Nephron progenitor cell (in vitro differentiated cells): ENCODE measurements at places on chromosomes 13 and 19.

DNA sequence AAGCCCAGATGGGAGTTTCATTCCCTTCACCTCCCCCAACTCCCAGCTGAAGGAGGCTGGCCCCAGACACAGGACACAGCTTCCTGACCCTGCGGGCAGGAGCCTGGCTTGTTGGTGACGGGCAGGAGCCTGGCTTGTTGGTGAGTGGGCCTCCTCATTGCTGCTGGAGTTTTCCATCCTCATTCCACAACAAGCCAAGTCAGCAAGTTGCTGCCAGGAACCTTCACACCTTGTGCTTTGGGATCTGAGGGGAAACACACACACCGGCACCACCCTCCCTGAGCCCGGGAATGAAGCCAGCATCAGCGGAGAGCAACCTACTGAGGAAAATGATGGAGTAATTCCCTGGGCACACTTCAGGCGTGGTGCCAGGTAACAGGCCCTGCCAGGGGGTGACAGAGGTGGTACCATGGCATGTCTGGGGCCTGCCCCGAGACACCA is 74.9 kb downstream of the ALOX5AP start:
- DNase-seq: no peak

DNA sequence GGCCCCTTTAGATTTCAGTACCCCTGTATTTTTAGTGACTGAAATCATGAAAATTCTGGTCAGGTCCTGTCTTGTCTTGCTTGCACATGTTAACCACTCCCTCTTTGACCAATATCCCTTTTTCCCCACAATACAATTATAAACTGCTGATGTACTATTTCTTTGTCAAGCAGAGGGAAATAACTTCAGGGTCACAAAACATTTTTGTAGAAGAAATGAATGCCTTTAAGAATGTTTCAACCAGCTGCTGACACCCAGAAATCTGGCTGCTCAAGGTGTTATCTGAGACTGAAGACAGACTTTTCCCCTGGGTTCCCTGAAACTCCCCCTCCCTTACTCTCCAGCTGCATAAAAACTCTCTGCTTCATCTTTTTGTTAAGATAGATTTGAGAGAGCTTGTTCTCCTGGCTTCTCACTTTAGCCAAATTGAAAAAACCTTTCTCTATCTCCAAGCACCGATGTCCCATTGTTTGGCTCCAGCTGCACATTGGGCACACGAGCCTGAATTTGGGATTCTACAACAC is 18.4 kb upstream of the ACOD1 start:
- no peak for DNase-seq

DNA sequence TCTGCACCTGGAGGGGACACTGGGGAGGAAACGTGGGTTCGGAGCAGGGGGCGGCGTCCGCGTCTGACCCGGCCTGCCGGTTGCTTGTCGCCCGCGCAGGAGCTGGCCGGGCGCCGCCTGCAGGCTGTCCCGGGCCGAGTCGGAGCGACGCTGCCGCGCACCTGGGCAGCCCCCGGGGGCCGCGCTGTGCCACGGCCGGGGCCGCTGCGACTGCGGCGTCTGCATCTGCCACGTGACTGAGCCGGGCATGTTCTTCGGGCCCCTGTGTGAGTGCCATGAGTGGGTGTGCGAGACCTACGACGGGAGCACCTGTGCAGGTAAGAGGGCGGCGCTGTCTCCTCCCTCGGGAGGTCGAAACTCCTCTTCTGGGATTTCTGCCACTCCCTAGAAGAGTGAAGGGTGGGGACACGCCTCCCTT is 1.3 kb downstream of the ITGBL1 start:
- DNase-seq: no peak

DNA sequence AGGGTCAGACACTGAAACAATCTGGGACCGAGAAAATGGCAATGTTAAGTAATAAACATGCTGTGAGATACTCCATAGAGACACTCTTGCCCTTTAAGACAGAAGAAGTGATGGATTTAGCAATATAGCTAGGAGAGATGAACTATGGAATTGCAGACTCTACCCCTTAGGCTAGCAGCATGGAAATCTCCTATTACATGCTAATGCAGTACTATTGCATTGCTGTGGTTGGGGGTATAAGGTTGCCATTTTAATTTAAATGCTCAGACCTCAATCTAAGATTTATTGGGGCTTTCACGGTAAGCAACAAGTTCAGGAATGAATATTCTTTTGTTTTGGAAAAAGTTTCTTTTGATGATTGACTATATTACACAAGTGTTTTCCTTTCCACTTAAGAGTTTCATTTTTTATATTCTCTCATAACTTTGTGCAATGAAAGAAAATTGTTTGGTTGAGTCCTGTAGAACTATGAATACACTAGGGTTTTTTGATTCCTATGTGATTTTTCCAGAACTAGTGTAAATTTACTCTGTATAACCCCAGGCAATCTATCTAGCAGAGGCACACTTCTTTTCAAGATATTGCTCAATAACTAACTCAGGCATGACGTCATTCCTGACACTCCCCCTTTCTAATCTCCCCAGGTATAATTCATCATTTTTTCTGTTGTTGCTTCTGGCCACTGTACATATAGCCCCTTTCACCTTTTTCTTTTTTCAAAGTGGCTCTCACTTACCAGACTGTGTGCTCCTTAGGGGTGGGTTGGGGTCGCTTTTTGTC is 394.7 kb upstream of the KLF12 start:
- no peak for DNase-seq

GRCh38 chr13:108525827-108526226 is 103.6 kb upstream of the MYO16 start:
- no peak for DNase-seq

GRCh38 chr13:101433895-101434294 is 17.6 kb upstream of the NALCN start:
- DNase-seq: no peak

GRCh38 chr19:57907394-57907793 is 9.0 kb downstream of the ZNF417 start:
- DNase-seq: no peak

- DNase-seq: no peak
Observed at GRCh38 chr13:24207841-24208667, 47.5 kb downstream of the SPATA13 start.

DNA sequence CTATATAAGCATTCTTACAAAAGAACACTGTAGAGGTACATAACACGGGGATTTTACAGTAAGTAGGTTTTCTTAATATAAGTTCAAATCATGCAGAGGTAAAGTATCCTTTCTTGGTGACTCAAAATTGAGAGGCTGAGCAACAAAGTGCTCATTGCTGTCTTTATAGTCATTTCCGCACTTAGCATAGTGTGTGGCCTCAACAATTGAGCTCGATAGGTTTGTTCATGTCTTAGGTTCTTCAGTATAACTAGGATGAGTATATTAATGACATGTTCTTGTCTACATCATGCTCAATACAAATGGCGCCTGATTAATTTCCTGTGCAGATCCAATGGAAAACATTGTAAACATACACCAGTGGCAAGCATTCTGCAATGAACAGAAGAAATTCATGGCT is 1.4 kb downstream of the WDFY2 start:
- no peak for DNase-seq

DNA sequence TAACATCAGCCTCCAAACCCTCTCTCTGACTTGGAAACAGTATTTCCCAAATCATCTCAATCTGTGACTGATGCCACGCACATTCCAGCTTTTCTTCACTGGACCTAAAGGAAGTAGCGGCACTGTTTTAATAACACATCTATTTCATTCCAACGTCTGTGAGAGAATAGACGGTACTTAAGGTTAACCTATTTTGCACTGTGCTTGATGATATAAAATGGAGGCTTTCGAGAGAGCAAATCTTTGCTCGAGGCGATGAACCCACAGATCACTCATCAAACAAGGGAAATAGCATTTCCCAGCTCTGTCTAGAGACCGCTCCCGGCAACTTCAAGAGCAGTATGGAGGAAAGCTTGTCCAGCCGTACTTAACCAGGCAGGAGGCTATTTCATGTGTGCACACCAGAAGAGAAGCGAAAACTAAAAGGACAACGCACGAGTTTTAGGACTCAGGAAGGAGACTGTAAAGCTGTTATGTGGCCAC is 2.9 kb downstream of the UBL3 start:
- peak; percentile 14 for DNase-seq

DNA sequence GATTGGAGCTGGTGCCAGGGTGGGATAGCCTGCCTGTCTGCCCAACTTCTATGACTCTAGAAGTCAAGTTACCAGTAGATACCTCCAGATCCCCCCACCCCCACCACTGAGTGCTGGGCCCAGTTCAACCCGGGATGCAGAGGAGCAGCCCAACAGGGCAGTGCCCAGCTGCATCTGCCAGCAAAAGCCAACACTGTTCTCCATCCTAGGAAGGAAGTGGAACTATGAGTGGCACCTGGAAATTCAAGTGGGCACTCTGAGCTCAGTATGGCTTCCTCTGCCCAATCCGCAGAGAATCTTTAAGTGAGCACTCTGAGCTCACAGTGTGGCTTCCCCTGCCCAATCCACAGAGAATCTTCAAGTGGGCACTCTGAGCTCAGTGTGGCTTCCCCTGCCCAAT is 14.2 kb downstream of the TUBGCP3 start:
- DNase-seq: no peak

GRCh38 chr19:55446060-55446459 is 3.0 kb upstream of the SHISA7 start:
- no peak for DNase-seq

GRCh38 chr13:112824429-112824828 is 134.6 kb downstream of the ATP11A start:
- DNase-seq: no peak

DNA sequence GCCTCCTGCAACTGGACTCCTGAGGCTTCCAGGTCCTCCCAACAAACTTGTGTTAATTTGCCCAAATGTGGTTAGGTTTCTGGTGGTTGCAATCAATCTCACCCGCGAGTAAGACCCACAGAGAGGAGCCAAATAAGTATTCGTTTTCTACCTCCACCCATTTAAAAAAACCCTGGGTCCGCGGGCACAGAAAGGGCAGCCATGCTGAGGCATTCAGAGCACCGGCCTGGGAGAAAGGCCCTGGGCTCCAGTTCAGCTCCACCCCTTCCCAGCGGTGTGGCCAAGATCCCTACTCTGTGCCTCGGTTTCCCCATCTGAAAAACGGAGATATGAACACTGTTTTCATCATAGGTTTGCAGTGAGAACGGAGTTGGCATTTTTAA is 56.9 kb downstream of the PEPD start:
- no peak for DNase-seq

GRCh38 chr19:56875717-56876116 is 35.2 kb upstream of the PEG3 start:
- no peak for DNase-seq

- DNase-seq: peak; percentile 56
Observed at GRCh38 chr19:30374865-30375552, 2.8 kb downstream of the ZNF536 start.

DNA sequence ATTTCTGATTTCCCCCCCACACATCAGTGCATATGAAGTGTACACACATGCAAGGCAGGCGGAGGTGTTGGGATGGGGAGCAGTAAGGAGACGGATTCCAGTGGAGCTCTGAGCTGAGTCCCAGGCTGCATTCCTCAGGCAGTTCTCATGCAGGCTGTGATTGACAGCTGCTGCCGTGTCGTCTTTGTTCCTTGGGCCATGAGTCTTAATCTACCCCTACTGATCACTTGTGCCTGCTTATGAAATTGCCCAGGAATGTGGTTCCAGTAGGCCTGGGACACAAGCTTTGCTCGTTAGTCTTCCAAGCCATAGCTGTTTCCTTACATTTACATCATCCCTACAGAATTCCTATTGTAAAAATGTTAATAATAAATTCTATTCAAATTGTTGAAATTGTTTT is 1241.9 kb downstream of the UQCRFS1 start:
- peak; percentile 12 for DNase-seq

DNA sequence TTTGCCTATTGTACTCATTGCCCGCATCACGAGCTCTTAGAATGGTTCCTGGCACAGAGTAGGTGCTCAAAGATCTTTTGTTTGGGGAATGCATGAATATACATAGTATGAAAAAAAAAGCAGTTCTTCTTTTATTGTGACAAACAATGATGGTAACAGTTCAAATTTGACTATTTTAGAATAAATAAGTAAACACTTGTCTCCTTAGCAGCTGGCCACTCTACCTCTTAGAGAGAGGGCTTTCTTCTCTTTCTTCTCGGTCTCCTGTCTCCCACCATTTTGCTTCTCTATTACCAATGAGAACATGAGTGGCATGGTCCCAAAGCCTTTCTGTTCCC is 639 bp upstream of the SLAIN1 start:
- DNase-seq: no peak

DNA sequence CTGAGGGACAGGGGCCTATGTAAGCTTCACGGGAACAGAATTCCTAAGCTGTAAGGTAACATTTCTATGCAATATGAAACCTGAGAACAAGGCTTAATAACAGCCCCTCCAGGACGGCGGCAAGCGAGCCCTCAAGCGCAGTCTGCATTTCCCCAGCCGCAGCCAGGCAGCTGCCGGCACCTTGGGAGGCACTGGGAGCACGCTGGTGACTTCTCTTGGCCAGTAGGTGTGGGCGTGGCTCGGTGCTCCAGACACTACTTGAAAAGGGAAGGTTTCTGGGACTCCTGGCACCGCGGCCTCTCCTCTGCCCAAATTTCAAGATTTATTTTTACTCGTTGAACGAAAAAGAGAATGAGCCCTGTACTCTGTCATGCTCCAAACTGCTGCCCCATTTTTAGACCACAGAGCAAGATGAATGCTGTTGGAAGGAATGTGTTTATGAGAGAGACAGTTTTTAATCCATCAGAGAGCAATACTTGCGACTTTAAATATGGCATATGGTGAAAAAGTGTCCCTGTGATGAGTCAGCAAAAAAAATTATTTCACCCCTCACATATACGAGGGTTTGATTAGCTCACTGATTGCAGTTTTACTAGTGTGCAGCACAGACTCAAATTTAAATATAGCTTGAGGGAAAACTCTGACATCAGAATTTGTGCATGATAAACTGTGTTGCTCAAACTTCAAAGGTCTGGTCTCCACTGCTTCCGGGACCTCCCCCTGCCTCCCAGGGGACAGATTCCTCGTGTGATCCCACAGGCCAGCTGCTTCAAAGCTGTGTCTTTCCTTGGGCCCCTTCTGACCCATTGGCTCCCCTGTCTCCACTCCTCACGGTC is 81.2 kb downstream of the COL4A2 start:
- peak; percentile 40 for DNase-seq

GRCh38 chr19:42693760-42694350 is 46.4 kb downstream of the PSG3 start:
- no peak for DNase-seq

DNA sequence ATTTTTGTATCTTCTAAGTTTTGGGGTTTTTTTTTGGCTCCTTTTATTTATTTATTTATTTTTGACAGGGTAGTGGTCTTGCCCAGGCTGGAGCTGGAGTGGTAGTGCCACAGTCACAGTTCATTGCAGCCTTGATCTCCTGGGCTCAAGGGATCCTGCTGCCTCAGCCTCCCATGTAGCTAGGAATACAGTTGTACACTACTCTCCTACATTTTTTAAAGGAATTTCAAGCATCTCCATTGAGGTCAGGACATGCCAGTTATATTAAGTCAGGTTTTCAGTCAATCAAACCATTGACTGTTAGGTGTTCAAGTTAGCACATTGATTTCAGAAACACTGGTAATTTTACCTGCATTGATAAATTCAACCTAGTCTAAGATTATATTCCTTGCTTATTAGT is 480.5 kb upstream of the SPRY2 start:
- no peak for DNase-seq

GRCh38 chr13:101499406-101499805 is 46.9 kb downstream of the ITGBL1 start:
- DNase-seq: no peak

GRCh38 chr19:50238043-50238442 is 34.6 kb downstream of the MYH14 start:
- DNase-seq: no peak
